Inflammatory macrophage (primary cell): ENCODE measurements at places on chromosomes 4 and X.

DNA sequence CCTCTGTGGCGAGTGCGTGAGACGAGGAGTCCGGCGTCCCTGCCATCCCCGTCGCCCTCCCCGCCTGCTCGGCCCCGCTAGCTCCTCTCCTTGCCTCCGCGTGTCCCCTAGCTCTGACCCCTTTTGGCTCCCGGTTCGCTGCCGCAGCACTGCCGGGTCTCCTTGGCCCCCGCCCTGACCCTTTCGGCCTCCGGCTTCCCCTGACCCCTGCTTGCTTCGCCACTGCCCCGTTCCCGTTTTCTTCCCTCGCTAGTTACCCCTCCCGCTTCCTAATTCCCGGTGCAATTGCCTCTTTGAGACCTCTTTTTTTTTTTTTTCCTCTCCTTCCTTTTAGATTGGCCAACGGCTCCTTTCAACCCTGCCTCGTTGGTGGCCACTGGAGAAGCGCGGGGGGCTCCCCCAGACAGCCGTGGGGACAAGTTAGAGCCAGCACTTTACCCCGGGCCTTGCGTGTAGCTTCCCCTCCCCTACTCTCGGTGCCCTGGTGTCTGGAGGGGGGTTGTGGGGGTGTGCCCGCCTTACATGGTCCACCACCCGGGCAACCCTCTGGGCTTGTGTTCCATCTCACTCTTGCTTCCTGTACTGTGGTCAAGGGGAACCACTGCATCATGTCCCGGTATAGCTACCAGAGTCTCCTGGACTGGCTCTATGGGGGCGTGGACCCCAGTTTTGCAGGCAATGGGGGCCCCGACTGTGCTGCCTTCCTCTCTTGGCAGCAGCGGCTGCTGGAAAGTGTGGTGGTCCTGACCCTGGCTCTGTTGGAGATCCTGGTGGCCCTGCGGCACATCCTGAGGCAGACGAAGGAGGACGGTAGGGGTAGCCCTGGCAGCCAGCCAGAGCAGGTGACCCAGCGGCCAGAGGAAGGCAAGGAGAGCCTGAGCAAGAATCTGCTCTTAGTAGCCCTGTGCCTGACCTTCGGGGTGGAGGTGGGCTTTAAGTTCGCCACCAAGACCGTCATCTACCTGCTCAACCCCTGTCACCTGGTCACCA lies 548 bp downstream of the TMEM164 start:
- no peak for DNase-seq

- DNase-seq: no peak
These were observed 140.9 kb downstream of the PAPSS1 start for GRCh38 chr4:107579099-107579498.

GRCh38 chr4:154927126-154927680 lies 146.1 kb downstream of the RBM46 start:
- no peak for DNase-seq

DNA sequence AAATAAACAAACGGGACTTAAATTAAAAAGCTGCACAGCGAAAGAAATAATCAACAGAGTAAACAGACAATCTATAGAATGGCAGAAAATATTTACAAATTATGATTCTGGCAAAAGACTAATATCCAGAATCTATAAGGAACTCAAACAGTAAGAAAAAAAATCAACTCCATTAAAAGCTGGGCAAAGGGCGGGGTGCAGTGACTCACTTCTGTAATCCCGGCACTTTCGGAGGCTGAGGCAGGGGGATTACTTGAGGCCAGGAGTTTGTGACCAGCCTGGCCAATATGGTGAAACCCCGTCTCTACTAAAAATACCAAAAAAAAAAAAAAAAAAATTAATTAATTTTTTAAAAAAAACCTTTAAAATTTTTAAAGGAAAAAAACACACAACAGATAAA lies 109.0 kb downstream of the ATP11C start:
- no peak for DNase-seq

DNA sequence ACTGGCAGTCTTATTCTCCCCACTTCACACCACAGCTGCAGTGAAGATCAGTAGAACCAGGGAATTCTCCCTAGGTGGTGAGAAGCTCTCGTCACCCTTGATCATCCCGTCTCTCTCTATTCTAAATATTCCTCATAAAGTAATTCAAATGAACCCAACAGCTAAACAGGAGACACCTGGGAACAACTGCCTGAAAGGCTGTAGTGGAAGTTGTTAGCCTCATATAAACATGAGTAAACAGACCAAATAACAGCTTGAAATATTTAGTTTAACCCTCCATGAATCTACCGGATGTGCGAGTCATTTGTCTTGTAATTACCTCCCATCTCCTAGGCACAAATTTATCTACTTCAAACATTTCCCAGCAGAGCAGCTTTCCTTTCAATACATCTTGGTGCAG lies 30.4 kb upstream of the APELA start:
- DNase-seq: no peak

DNA sequence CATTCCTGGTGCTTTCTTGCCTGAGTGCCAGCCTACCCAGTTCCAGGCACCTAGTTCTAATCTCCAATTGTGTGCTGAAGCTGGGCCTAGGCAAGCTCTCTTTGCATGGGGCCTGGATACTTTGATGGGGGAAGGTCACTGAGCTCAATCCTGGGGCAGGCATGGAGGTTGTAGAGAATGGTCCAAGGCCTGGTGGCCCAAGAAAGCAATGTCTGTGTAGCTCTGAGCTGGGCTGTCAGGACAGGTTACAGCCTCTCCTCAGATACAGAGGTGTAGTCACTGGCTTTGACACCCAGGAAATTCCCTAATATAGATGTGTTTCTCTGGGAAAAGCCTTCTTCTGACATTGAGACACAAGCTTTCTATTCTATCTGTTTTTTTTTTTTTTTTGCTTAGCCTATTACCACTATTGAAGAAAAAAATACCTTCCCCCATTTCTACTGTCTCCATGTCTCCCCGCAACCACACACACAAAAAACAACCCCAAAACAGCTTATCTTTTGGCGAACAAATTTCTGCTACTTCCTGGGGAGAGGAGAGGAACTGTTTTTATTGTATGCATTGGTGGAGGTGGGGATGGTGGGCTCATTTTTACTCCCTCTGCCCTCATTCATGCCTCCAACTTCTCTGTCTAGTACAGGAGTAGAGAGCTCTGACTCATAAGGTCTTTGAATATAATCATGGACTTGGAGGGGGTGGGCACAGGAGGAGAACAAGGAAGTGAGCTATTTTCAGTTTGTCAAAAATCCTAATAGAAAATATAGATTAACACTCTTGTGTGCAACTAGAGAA lies 66.7 kb upstream of the DHX15 start:
- peak; percentile 8 for DNase-seq

- peak; percentile 31 for DNase-seq
These were observed 2.6 kb upstream of the FGF16 start for GRCh38 chrX:77444545-77444944.

DNA sequence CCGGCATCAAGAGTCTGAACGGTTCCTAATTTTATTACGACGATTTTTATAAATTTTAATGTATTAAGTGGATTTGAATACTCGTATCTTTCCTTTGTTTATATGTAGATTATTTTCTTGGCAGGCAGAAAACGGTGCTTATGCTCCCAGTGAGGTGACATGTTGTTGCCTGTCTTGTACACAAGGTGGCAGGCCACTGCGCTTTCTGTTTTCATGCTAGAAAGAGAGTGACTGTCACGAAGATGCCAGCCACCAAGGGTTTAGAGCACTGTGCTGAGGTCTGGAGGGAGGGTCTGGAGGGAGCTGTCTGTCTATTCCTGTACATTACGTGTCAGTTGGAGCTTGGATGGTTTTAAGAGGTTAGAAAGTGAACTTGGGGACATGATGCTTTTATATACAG lies 87.7 kb downstream of the SHROOM2 start:
- DNase-seq: peak; percentile 56

- peak; percentile 25 for DNase-seq
These were observed 15.1 kb upstream of the PRSS12 start for GRCh38 chr4:118367872-118368271.

DNA sequence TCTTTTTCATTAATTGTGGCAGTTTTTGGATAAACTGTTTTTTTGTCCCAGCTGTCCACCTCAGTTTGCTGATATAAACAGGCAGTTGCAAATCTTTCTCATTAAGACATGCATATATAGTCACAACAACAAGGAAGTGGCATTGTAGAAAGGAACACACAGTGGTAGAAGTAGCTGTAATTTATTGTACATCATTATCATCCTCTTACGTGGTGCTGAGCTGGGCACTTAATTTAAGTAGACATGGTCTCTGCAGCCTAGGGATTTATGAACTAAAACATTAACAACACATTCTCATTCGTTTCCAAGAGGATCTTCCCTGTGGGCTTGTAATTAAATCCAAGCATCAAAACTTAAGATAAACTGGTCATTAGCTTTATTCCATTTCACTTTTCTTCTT lies 500.2 kb downstream of the INPP4B start:
- no peak for DNase-seq

DNA sequence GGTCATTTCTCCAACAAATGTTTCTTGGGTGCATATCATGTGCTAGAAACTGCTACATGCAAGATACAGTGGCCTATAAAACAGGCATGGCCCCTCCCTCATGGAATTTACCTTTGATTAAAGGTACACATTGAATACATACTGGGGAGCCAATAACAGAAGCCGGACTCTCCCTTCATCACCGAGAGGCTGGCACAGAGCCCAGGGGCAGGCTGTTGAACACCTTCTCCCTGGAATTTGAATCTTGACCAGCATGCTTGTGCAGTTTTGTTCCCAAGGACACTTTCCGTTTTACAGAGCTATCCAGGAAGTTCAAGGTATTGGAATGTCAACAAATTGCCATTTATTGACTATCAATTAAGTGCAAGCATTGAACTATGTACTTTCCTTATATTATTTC lies 33.2 kb downstream of the PPARGC1A start:
- DNase-seq: no peak

DNA sequence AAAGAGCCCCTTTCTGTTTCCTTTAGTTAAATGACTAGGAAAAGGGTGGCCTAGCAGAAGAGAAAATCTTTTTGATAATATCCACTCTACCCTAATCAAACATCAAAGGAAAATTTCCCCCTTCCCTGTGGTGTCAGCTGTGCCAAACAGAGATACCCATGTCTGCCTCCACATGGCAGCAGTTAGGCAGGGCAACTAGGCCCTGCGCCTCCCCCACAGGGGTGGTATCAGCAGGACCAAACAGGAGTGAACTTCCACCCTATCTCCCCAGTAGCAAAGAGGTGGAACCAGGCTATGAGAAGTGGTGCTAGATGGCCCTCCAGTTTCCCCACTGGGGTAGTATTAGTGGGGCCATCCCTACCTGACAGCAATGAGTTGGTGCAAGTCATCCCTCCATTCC lies 19.8 kb upstream of the XKRX start:
- no peak for DNase-seq

GRCh38 chr4:17687237-17687857 lies 72.9 kb downstream of the MED28 start:
- no peak for DNase-seq

DNA sequence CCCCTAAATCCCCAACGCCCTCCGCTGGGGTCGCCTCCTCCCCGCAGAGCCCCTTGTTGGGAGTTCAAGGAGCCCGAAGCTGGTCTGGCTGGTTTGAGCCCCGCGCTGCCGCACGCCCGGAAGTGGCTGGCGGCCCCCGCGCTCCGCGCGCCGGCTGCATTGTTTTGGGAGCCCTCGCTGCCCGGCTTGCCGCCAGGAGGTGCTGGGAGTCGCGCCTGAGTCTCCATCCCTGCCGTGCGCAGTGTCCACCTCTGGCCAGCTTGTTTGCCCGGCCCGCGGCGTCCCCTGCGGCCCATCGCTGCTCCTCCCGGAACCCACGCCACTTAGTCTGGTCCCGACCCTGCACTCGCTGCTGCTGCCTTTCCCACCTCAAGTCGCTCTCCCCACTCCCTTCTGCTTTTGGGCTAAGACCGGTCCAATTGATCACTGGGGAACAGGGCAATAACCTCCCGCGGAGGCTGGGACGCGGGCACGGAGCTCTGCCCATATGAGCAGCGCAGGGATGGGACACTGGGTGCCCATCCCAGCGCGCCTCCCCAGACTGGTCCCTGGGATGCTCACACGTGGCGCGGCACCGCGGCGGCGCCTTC lies 2.2 kb upstream of the SFRP2 start:
- DNase-seq: peak; percentile 15

DNA sequence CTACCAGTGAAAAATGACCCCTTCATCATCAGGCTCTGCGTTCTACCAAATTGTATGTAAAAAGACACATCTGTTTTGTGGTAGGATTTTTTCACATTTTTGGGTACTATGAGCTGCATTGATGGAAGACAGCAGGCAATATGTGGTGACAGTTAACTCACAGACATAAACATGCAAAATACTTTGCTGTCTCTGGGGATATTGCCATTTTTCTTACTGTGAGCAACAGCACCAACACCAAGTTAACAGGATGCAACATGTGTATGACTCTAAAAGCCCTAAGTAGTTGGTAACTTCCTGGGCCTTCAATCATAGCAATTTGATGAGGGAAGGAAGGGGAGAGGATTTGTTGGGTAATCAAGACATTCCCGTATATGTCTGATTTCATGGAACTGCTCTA lies 56.4 kb upstream of the DRP2 start:
- DNase-seq: no peak

DNA sequence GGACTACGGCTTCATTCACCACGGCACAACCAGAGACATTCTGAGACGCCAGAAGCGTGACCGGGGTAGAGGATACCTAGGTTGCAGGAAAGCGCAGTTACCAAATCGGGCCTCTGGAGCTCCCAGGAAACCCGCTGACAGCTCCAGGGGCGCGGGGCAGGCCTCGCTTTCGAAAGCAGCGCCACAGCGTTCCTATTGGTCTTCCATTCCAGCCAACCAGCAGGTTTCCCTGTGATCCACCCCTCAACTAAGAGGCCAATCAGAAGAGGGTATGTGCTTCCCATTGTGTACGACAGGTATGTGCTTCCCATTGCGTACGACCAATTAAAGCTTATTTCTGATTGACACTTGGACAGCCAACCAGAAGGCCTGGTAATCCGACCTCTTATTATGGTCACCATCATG lies 14.9 kb downstream of the SNX12 start:
- DNase-seq: peak; percentile 39

GRCh38 chr4:6734165-6734786 lies 18.3 kb downstream of the BLOC1S4 start:
- DNase-seq: peak; percentile 10

DNA sequence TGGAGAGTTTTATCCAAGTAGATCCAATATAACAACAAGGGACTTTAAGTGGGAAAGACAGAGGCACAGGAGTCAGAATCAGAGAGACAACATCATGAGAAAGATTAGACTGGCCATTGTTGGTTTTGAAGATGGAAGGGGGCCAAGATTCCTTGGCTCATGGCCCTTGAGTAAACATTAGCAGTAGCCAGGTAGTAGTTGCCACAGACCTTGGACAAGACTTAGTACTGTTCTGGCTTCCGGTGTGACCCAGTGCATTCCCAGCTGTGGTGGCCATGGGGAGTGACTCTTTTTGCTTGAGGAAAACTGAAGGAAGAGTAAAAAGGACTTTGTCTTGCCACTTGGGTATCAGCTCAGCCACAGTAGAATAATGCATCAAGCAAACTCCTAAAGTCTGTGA lies 462.2 kb upstream of the CPXCR1 start:
- DNase-seq: no peak

- no peak for DNase-seq
These were observed 99.6 kb downstream of the FAM53A start for GRCh38 chr4:1584498-1584897.

GRCh38 chrX:111447298-111447697 lies 35.3 kb upstream of the DCX start:
- peak; percentile 17 for DNase-seq
